ENCODE measurements at places on chromosomes 5 and 9.

DNA sequence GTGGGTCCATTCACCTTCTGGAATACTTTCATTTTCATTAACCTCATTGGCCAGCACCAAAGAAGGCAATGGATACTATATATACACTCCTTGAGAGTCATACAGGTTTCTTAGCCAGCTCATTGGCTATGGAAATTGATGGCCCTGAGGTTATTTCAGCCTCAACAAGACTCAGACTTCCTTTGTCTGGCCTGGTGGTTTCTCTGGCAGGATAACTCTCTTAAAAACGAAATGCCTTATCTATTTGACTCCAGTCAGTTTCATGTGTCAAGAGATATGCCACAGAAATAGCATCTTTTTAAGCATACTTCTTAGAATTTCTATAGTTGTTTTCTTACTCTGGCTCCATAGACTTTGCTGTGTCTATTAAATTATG, 28.9 kb downstream of the CDH9 start:
- no peak for DNase-seq

DNA sequence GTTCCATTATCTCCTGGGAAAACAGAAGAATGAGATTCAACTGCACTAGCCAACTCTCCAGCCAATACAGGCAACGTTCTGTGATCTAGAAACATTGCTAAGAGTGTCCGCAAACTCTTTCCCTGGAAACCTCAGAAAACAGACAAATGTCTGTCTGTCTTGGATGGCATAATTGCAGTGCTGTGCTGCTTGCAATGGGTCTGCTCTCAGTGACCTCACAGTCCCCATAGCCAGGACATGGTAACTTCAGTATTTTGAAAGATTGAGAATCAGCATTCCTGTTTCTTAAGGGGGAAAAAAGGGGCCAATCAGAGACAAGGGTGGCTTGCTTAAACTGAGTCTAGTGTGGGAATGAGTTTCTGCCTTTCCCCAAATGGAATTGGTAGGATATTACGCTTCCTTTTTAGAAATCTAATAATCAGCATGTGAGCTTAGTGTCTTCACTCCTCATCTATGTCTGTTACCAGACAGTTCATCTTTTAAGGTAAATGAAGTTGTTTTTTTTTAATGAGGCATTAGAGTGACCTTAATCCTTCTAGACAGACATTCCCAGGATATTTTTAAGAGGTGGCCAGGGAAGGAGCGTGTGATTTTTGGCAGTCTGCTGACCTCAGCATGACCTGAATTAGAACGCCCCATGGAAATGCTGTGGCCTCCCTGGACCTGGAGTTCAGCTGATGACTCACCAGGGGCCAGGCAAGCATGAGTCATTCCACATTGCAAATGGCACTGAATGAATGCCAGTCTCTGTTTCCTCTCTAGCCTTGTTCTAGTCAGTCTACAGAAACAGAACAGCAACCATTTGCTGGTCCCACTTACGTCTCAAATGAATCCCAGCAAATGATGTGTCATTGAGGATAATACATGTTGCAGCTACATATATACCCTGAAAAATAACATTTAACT, 210.2 kb upstream of the ACTBL2 start:
- peak; percentile 14 for DNase-seq

DNA sequence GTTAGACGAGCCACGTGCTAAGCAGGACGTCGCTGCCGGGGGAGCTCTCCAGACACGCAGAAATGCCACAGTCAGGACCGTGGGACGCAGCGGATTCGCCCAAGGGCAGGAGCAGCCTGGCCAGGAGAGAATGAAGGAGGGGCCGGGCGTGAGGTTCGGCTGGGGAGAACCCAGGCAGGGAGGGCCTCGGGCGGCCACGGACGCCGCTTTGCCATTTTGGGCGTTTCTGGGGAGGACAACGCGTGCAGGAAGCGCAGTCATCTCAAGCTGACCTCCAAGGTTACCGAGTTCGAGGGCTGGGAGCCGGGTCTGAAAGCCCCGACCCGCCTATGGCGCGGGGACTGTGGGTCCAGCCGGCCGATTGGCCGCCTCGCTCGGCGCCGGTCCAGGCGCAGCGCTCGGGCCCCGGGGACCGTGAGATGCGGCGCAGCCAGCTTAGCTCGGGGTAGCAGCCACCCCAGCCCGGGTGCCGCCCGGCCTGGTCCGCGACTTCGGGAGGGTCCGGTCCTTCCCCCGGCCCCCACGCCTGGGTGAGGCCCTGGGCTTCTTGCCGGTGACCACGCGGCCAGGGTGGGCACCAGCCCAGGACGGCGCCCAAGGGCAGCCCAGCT, 760 bp upstream of the MAN1B1 start:
- DNase-seq: peak; percentile 41

- no peak for DNase-seq
Measured at GRCh38 chr5:77157732-77158532, 52.5 kb upstream of the PDE8B start.

DNA sequence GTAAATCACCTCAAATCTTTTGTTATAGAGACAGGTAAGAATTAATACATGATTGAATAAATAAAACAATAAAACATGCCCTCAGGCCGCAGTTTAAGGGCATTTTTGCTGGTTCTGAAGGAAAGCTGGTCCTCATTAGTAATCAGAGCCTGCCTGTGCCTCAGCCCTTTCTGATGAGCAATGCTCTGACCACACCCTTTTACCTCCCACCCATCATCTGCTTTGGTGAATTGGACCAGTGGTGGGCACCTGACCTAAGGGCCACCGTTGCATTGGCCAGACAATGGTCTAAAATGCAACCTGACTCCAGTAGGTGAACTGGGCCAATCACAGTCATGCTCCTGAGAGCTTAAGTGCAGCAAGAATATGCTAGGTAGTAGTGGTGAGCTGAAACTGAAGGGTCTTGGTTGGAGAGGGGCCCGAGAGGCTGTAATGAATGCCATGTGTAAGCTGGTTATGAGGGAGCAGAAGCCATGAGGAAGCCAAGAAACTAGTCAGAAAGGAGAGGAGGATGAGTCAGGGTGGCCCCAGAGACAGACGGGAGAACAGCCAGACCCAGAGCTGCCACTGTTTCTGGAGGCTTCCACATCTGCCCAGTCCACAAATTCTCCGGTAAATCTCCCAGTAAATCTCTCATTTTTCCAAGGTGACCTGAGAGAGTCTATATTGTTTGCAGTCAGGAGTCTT, 45.5 kb upstream of the ZSWIM6 start:
- no peak for DNase-seq

GRCh38 chr9:29798599-29798998, 2225.3 kb upstream of the C9orf72 start:
- DNase-seq: no peak

- DNase-seq: peak; percentile 43
Measured at GRCh38 chr5:6633469-6634245, 417 bp downstream of the SRD5A1 start.

DNA sequence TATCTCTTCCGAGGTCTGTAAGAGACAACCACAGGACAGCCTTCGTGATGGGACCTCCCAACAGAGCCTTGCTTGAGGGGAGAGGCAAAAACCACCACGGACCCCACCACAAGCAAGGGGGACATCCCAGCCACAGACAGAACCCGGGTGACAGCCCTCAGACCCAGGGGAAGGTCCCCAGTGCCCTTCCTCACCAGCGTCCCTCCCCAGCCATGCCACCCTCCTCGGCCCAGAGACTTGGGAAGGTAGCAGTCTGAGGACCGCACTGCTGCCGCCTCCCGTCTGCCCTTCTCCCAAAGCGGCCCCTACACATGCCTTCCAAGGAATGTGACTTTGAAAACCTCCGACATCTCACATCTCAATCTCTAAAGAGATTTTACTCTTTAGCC, 13.4 kb downstream of the IPPK start:
- no peak for DNase-seq

- peak; percentile 1 for DNase-seq
Measured at GRCh38 chr5:2205596-2206226, 323.0 kb upstream of the IRX4 start.

GRCh38 chr5:63697811-63698210, 264.4 kb downstream of the HTR1A start:
- no peak for DNase-seq

- no peak for DNase-seq
Measured at GRCh38 chr9:27478322-27478721, 45.8 kb upstream of the IFNK start.

GRCh38 chr9:97900103-97900737, 22.1 kb downstream of the TRMO start:
- DNase-seq: no peak

GRCh38 chr5:96565582-96566265, 96.5 kb upstream of the CAST start:
- DNase-seq: no peak

GRCh38 chr9:17928228-17928627, 349.4 kb downstream of the SH3GL2 start:
- no peak for DNase-seq

- no peak for DNase-seq
Measured at GRCh38 chr5:135076051-135076491, 42.0 kb upstream of the PITX1 start.

DNA sequence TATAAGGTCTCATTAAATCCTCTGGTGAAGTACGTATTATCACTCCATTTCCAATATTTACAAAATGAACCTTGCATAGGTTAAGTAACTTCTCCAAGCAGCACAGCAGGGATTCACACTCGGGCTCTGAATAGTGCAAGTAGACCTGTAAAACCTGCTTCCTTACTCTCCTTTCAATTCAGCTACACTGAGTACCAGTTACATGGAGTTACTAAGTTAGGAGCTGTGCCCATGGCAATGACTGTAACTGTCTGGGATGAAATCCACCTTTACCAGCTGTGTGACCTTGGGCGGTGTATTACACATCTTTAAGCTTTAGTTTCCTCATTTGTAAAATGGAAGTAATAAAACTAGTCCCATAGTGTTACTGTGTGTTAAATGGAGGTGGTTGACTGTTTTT, 15.9 kb upstream of the MOB3B start:
- DNase-seq: no peak

DNA sequence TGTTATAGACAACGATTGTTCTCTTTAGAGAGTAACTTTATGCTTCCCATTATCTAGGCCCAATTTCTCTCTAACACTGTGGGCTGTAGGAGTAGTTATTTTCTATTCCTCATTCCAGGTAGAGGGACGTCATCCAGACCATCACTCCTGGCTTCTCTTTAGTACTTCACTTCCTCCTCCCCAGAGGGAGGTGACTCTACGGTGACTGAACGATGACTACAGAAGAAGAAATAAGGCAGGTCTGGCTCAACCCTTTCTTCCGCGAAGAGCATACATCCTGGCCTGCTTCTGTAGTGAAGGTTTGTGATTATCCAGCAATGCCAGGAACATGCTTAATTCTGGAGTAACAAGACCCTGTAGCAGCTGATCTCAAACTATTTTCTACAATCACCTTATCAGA, 50.8 kb downstream of the HMGCR start:
- no peak for DNase-seq

GRCh38 chr9:74333384-74334032, 163.6 kb upstream of the RORB start:
- no peak for DNase-seq

GRCh38 chr5:109290231-109290630, 119.5 kb downstream of the PJA2 start:
- DNase-seq: no peak

DNA sequence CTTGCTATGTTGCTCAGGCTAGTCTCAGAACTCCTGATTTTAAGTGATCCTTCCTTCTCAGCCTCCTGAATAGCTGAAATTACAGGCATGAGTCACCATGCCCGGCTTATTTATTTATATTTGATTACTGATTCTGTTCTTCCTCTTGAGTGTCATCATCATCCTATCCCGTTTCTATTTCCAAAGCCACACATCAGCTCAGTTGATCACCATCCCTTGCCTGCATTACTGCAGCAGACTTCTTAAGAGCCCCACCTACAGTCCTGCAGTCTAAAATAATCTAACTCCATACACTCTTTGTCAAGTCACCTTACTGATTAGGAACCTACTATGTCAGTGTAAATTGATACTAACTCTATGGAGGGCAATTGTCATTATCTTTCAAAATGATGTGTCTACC, 138.9 kb upstream of the RAI14 start:
- DNase-seq: no peak

GRCh38 chr5:1128977-1129710, 17.3 kb upstream of the SLC12A7 start:
- DNase-seq: no peak

- no peak for DNase-seq
Measured at GRCh38 chr9:2839040-2839439, 4.9 kb downstream of the PUM3 start.

GRCh38 chr5:68467794-68468193, 252.2 kb downstream of the PIK3R1 start:
- DNase-seq: no peak

DNA sequence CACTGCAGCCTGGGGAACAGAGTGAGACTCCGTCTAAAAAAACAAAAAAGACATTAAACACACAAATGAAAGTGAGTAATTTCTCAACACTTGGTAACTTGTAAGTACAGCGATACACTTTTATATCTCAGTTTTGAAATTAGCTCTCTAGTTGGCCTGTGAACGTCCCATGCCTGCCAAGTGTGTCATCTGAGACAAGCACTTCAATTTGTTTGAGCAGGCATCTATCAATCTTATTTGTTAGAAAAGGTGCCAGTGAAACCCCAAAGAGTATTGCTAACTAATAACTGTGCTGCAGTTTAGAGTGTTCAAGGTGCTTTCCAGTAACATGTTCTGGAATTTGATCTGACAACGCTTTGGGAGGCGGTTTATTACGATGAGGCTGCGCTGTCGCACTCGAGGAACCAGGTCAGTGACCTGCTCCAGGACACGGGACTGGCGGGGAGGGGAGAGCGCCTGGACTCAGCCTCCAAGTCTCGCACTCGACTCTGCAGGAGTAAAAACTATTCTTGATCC, 1.1 kb upstream of the SPIN1 start:
- DNase-seq: peak; percentile 34

GRCh38 chr5:91103353-91104061, 279.6 kb downstream of the ARRDC3 start:
- no peak for DNase-seq

GRCh38 chr9:110083866-110084265, 124.1 kb downstream of the C9orf152 start:
- DNase-seq: no peak

DNA sequence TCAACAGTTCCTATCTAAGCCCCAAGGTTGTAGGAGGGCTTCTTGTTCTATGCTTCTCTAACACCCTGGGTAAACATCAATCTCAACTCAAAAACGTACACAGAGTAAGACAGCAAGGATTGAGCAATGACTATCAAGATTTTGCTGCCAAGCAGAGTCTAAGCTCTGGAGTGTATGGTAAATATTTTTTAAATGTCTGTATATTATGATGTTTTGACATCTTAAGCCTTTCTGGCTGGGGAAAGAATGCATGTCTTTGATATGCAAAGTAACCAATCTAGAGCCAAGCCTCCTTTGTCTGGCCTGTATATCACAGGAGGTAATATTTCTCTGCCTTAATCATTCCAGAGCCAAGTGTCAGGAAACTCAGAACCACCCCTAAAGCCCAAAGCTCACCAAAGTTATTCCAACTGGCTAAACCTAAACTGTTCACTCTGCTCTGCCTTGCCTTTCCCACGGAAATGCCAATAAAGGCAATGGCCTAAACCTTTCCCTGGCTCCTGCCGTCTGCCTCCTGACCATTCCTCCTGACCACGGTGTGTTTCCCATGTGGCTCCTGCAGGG, 45.2 kb downstream of the YIPF5 start:
- no peak for DNase-seq

Measured in stimulated activated CD4-positive, alpha-beta T cell treated with anti-CD3 and anti-CD28 coated beads, Interleukin-2, amount 100 ng/mL, for 24 hours (primary cell).